ENCODE measurements at places on chromosomes 1 and 21.

DNA sequence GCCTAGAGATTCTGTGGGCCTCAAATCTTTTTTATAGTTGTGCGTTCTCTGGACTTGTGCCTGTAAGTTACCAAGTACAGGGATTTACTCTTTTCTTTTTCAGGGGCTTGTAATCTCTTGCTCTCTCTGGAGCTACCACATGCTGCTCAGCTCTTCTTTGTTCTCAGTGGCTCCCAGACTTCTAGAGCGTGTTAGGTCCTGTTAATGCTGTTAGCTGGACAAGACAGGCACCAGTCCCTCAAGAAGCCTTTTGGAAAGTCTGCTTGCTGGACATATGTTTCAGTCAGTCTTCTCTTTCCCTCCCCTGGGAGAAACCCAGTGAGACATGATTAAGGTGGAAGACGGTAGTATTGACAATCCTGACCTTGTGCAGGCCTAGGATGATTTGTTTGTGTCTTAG, 29.4 kb downstream of the KCNK2 start:
- DNase-seq = no peak

DNA sequence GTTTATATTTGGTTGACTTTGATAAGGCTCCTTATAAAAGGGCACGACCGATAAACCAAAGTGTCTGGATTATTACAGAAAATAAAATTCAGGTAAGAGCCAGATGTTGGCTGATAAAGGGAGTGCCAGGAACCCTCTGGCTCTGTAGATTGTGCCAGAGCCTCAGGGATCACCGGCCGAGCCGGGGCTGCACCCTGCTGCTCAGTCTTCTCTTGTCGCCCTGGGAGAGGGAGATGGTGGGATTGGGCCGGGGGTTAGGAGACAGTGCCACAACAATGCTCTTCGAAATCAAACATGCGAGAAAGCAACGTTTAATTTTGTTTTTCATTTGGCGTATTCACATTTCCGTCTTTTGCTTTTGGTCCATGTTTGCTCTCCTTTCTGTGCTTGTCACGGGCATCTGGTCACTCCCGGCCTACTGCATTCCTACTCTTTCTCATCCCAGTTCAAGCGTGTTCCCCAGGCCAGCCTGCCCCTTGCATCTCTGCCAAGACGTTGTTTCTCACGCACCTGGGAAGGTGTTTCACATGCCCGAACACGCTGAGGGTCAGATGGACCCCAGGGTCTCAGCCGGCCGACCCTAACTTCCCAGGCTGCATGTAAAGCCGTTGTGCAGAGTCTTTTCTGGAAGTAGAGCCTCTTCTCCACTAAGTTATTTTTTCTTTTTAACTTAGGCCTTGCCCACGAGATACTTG, 18.8 kb upstream of the C2CD2 start:
- DNase-seq = no peak

DNA sequence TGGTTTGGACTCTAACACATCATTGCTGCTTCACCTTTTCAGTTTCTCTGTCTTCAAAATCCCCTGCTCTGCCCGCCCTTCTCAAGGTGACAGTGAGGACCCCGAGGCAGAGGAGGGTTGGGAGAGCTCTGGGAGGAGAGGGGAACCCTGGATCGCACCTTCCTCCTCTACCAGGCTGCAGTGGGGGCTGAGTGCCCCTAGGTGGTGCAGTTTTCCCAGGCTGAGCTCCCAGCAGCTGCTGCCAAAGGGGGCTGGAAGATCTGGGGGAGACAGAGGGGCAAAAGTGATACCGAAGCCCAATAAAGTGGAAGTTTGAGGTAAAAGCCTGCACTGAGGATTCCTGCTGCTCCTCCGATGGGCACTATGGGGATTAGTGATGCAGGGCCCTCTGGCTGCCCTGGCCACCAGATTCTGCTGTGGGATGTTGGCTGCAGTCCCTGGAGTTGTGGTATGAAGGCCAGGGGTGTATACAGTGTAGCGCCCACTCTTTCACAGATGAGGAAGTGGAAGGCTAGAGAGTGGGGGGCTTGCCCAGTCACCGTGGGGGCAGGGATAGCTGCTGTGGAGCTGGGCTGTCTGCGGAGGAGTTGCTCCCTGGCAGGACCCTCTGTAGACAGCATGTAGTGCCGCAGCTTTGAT, 40.7 kb upstream of the SCMH1 start:
- DNase-seq = peak; percentile 18

DNA sequence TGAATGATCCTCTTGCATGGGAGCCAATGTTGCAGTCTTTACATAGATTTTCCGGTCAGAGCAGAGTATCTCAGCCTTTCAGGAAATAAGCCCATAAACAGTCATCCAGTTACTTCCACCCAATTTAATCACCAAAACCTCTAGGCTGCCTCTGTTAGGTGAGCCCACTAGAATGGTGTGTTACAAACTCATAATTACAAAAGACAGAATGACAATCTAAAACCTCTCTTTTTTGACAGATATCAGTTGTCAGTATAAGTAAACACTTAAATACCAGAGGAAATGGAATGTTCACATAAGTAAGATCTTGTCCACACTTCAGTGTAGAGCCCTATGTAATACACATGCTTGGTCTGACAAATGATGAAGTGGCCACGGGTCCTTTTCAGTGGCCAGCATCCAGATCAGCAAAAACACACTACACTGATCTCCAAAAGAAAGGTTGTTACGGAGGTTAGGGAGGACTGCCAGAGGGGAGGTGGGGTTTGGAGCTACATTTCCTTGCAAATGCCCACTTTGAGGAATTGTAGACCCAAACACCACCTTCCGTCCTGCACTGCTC, 71.3 kb upstream of the FBXO28 start:
- no peak for DNase-seq

- peak; percentile 89 for DNase-seq
These were observed 11.9 kb upstream of the CPLANE2 start for GRCh38 chr1:16248603-16249516.

GRCh38 chr1:99827970-99828369, 22.2 kb upstream of the AGL start:
- DNase-seq = no peak

GRCh38 chr1:232555494-232556210, 74.3 kb downstream of the SIPA1L2 start:
- DNase-seq = no peak

GRCh38 chr1:115317101-115318012, 20.7 kb downstream of the NGF start:
- DNase-seq = peak; percentile 71

- DNase-seq = no peak
These were observed 41.1 kb upstream of the MTR start for GRCh38 chr1:236753964-236754363.

DNA sequence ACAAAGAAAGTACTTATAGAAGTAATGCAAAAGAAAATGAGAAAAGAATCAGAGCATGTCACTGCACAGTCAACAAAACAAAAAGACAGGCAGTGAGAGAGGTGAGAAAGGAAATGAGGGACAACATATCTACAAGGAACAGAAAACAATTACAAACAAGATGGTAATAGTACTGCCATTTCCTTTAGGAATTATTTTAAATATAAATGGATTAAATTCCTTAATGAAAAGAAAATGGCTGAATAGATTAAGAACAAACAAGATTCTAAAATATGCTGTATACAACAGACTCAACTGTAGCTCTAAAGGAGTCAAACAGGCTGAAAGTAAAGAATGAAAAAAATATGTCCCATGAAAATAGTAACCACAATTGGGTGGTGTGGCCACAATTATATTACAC, 22.1 kb upstream of the ZNF124 start:
- DNase-seq = no peak

- no peak for DNase-seq
These were observed 44.1 kb upstream of the DOCK7 start for GRCh38 chr1:62732331-62732730.

GRCh38 chr21:38599381-38599975, 101.2 kb upstream of the ERG start:
- DNase-seq = no peak

DNA sequence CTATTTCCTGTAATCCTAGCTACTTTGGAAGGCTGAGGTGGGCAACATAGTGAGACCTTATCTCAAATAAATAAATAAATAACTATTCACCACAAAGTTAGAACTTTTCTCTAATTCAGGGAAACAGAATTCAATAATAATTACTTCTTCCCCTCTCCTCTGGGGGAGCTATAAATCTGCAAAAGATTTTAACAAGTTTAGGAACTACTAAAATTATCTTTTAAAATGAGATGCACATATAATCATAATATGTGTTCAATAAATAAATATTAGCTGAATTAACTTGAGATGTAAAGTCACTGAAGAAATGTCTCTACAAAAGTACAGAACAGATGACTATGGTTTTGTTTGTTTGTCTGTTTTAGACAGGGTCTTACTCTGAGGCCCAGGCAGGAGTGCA, 14.1 kb downstream of the WDR47 start:
- DNase-seq = no peak

DNA sequence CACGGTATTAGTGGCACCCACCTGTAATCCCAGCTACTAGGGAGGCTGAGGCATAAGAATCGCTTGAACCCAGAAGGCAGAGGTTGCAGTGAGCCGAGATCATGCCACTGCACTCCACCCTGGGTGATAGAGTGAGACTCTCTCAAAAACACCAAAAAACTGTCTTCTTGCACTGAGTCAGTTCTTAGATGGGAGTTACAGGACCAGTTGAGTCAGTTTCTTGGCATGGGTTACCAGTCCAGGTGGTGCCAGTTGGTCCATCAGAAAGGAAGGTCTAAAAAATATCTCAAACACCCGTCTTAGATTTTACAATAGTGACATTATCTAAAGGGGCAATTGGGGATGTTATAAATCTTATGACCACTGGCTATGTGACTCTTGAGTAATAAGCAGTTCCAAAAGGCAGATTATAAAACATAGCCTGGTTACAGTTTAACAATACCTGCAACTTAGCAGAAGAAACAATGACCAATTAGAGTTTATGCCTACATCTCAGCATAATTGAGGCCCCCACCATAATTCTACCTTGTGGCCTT, 206.9 kb upstream of the FGGY start:
- DNase-seq = no peak

Data from NCI-H1417 (cell line).